Activated T-cell treated with anti-CD3 and anti-CD28 coated beads for 4 hours (primary cell): ENCODE measurements at places on chromosomes 13 and 19.
A peak's percentile ranks its signal among the peaks of the same experiment; 100 is the strongest.

GRCh38 chr13:58488251-58488650 is 856.7 kb downstream of the PCDH17 start:
- DNase-seq: no peak

GRCh38 chr13:62635161-62635560 is 1219.5 kb upstream of the PCDH20 start:
- no peak for DNase-seq

DNA sequence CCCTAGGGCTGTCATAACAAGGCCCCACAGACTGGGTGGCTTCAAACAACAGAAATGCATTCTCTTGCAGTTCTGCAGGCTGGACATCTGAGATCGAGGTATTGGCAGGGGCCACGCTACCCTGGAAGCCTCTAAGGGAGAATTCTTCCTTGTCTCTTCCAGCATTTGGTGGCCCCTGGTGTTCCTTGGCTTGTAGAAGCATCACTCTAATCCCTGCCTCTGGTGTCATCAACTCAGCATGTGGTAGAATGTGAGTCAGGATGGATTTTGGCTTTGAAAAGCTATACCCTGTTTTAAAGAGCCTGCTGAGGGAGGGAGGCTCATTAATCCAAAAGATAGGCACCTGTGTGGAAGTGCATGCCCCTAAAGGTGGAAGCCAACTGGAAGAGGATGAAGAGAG is 7.9 kb upstream of the GGACT start:
- no peak for DNase-seq

DNA sequence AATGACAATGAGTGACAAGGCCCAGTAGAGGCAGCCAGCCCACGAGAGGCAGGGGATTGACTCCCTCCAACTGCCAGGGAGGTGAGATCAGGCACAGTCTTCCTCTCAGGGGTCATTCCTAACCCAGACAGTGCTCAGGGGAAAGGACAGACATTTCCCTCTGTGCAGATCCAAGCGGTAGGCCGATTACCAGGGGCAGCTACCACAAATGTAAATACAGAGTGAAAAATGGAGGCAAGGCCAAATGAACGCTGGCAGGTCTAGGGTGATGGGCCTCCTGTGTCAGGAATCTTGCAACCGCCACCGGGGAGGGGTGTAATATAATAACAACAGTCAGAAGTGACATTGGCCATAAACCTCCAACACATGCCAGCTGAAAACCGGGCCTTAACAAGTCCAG is 881.4 kb downstream of the UQCRFS1 start:
- no peak for DNase-seq

DNA sequence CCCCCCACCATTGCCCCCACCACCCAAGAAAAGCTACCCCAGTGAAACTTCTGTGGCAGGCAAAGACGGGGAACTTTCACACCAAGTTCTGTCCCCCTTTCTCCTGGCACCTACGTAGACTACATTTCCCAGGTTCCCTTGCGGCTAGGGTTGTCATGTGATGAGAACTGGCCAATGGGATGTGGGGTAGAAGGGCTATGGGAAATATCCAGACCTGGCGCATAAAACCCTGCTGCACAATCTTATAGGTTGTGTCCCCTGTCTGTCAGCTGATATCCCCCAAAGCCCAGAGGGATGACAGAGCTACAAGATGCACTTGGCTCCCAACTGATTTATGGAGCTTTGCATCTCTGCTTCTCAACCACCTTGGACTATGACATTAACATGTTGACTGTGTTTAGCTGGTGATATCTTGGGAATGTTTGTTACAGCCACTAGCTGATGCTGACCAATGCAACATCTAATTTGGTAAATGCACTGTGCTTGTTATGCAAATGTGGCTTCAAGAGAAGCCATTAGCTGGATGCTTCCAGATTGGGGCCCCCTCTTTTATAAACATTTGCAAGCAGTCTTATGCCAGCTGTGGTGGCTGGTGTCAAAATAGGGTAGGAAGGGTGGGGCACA is 6.1 kb downstream of the SH2D3A start:
- no peak for DNase-seq

DNA sequence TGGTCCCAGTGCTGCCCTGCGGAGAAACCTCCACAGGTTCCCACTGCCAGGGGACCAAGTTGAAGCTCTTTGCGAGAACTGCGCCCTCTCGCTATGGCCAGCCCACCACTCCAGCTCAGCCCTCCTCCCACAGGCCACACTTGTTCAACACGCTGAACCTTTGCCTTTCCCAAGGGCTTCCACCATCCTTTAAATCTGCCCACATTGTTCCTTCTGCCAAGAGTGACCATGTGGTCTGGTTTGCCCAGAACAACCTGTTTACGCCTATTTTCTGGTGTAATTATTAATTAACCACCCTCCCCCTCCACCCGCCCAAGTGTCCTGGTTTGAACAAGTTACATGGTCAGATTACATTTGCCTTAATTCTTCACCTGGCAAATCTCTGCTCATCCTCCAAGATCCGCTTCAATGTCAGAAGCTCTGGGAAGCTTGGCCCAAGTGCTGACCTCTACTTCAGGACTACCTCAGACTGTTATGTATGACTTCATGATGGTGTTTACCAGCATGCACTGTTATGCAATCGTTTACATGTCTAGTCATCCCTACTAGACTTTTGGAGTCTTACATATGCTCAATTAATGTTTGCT is 12.0 kb upstream of the USP12 start:
- DNase-seq: no peak

GRCh38 chr19:1863328-1863637 is at the start of gene KLF16:
TSS of gene KLF16 (minus strand) at chr19:1863579. CDS start at chr19:1863497, 82 bp downstream.
- DNase-seq: no peak

DNA sequence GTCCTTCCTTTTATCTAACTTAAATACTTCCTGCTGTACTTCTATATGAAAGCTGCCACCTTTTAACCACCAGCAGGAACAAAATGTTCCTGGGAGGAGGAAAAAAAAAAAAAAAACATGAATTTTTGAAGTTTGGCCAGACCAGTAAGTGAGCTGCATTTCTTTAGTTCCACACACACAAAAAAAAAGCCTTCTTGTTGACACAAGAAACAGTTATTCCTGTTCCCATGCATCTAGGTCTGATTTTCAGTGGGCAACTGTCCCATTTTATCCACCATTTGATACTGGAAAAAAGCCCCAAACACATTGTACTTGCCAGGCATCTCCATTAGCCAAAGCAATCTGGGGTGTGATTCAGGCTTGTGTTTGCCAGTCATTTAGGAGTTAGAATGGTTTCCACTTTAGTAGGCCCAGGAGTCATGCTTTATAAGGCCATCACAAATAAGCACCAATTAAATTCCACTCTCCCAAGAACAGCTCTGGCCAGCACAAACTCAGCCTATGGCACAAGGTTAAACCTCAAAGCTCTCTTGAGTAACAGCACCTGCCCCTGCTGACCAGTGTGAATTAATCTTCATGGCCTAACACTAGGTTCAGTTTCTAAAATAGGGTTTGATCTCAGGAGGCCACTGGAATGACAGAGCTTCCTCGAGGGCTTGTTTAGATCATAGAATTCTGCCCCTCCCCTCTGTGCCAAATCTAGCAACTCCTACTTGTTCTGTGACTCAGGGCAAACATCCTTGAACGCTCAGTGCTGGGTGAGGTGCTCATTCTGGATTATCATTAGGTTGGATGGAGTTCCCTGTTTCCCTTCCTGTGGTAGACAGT is 67.1 kb downstream of the NUFIP1 start:
- no peak for DNase-seq

DNA sequence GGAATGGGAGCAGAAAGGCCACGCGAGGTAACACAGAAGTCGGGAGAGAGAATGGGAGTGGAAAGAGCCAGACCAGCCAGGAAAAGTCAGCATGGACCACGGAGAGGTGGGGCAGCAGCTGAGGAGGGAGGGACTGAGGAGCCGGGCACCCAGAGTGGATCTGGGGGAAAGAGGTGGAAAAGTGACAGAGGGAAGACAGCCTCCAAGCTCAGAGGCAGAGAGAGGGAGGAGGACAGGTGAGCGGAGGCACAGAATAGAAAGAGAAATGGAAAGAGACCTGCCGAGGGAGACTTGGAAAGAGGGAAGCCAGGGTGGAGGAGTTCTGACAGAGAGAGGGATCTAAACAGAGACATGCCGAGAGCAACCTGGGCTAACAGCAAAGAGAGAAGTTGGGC is 1.6 kb downstream of the GRIK5 start:
- no peak for DNase-seq

DNA sequence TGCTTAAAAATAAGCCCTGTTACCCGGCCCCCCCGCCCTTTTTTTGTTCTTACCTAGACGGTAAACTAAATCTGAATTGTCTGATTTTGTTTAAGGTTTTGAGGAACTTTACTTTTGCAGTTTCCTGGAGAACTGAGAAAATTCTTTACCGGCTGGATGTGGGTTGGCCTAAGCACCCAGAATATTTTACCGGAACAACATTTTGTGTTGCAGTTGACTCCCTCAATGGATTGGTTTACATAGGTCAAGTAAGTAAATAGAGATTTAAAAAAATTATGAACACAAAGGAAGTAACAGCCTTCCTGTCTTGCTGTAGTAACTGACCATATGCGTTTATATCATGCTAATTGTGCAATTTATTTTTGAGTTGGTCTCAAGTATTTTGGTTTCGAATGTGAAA is 785 bp downstream of the NHLRC3 start:
- DNase-seq: no peak

GRCh38 chr19:39377373-39378362 is 13.2 kb downstream of the PAF1 start:
- DNase-seq: no peak

DNA sequence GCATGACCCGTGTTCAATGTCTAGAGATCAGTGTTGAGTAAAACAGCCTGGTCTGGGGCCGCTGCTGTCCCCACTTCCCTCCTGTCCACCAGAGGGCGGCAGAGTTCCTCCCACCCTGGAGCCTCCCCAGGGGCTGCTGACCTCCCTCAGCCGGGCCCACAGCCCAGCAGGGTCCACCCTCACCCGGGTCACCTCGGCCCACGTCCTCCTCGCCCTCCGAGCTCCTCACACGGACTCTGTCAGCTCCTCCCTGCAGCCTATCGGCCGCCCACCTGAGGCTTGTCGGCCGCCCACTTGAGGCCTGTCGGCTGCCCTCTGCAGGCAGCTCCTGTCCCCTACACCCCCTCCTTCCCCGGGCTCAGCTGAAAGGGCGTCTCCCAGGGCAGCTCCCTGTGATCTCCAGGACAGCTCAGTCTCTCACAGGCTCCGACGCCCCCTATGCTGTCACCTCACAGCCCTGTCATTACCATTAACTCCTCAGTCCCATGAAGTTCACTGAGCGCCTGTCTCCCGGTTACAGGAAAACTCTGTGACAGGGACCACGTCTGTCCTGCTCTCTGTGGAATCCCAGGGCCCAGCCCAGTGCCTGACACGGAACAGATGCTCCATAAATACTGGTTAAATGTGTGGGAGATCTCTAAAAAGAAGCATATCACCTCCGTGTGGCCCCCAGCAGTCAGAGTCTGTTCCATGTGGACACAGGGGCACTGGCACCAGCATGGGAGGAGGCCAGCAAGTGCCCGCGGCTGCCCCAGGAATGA is 1.5 kb upstream of the CEACAM5 start:
- DNase-seq: peak; percentile 50

DNA sequence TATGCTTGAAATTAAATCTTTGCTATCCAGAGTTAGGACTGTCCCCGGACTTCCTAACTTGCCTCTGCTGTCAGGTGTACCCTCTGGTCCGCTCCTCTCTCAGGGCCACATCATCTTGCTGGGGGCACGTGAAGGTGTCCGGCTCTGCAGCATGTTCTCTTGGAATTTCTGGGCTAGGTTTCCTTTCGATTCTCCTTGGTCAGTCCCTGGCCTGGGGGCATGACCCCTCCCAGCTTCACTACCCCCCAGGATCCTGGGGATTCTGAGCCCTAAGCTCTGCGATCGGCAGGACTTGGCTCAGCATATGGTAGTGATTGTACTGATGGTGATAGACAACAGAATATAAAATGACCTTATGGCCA is 5.1 kb upstream of the GPI start:
- DNase-seq: no peak
